Activated T-helper 1 cell treated with anti-CD3 and anti-CD28 coated beads, Interleukin-12 subunit alpha, Interleukin-12 subunit beta, Interleukin-2, Interleukin-4 antibody, amounts not matched to agents 30 ng/mL and 10 ng/mL and 1 ng/mL, durations not matched to agents 14 hours and 24 hours and 36 hours (primary cell): ENCODE measurements at places on chromosomes 5 and 9. TPM values are rescaled to one million over a fixed set of nuclear protein-coding genes. Genes with fewer than 3 reads are reported as not detected.

STARD4 gene
- 149 and 163 TPM in 2 replicates for total RNA-seq

DNA sequence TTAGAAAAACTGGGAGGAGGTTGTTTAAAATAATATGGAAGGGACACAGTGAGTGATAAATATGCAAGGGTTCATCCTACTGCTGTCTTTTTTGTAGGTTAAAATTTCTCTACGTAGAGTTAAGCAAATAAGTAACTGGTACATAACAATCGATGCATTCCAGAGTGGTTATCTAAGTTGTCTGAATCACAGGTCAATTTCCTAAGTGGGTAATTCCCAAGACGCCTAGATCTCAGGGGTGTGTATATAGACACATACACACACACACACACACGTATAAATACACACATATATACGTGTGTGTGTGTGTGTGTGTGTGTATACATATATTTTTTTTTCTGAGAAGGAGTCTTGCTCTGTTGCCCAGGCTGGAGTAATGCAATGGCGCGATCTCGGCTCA, 22.3 kb downstream of the CAAP1 start:
- H3K27me3 ChIP-seq, result no peaks in the 10 kb centered on the region
- no peak for DNase-seq
- H3K4me1 ChIP-seq, result no peaks in the 10 kb centered on the region
- H3K4me3 ChIP-seq, result no peak overlapping the region
- no peak overlapping the region for H3K27ac ChIP-seq
- H3K36me3 ChIP-seq, result peaks cover 12% of the 10 kb centered on the region

DNA sequence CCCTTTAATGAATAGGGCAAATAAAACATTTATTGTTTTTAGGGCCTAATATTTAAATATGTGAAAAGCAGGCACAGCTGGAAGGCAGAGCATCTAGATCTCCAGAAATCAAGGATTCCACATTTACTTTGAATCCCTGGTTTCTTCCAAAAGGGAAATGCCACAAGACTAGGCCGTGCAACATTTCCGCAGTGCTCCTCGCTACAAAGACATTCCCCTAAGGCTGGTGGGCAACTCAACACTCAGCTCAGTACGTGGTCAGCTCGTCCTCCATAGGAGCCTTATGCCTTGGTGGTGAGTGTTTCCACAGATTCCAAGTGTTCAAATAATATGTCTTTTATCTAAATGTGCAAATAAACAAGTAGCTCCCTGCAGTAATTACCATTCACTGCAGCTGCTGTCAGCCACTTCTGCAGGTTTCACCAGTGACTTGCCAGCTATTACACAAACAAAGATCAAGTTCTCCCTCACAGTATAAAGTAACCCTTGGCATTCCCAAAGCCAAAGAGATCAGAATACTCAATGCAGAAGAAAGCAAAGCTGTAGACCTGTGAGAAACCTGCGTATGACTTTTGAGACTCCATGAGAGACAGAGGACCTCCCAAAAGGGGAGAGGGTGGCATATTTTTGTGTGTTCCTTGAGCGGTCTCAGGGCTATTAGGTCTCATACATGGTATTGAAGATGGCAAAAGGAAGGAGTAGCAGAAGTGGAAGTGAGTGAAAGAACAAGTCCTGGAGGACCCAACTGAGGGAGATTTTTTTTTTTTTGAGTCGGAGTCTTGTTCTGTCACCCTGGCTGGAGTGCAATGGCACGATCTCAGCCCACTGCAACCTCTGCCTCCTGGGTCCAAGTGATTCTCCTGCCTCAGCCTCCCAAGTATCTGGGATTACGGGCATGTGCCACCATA, 38.0 kb upstream of the TENT2 start:
- peaks cover 2% of the 10 kb centered on the region for H3K36me3 ChIP-seq
- H3K27me3 ChIP-seq, result peaks cover 2% of the 10 kb centered on the region
- DNase-seq, result no peak
- no peak overlapping the region for H3K27ac ChIP-seq

RASGRF2 gene
- 22.6 and 26.7 TPM in 2 replicates for total RNA-seq

- no peak overlapping the region for H3K27ac ChIP-seq
- DNase-seq, result no peak
- H3K36me3 ChIP-seq, result no peaks in the 10 kb centered on the region
Observed at GRCh38 chr5:35087991-35088390, 40.2 kb upstream of the AGXT2 start.

SH2D3C gene
- 30.0 and 30.4 TPM in 2 replicates for total RNA-seq

GRCh38 chr5:19709403-19709802, 278.6 kb downstream of the CDH18 start:
- no peak overlapping the region for H3K27ac ChIP-seq
- no peaks in the 10 kb centered on the region for H3K36me3 ChIP-seq
- no peaks in the 10 kb centered on the region for H3K27me3 ChIP-seq
- no peaks in the 10 kb centered on the region for H3K4me1 ChIP-seq

- no peaks in the 10 kb centered on the region for H3K27me3 ChIP-seq
- no peaks in the 10 kb centered on the region for H3K4me1 ChIP-seq
- DNase-seq, result no peak
- H3K27ac ChIP-seq, result no peak overlapping the region
Observed at GRCh38 chr5:27701931-27702903, 663.8 kb upstream of the CDH9 start.
